ENCODE measurements at places on chromosomes 7 and 10.

GRCh38 chr10:122301055-122301810, 30.1 kb downstream of the BTBD16 start:
- DNase-seq: no peak

GRCh38 chr10:104894681-104895080, 253.6 kb downstream of the SORCS3 start:
- no peak for DNase-seq

- DNase-seq: no peak
Measured at GRCh38 chr7:140479739-140480084, 407 bp upstream of the MKRN1 start.

DNA sequence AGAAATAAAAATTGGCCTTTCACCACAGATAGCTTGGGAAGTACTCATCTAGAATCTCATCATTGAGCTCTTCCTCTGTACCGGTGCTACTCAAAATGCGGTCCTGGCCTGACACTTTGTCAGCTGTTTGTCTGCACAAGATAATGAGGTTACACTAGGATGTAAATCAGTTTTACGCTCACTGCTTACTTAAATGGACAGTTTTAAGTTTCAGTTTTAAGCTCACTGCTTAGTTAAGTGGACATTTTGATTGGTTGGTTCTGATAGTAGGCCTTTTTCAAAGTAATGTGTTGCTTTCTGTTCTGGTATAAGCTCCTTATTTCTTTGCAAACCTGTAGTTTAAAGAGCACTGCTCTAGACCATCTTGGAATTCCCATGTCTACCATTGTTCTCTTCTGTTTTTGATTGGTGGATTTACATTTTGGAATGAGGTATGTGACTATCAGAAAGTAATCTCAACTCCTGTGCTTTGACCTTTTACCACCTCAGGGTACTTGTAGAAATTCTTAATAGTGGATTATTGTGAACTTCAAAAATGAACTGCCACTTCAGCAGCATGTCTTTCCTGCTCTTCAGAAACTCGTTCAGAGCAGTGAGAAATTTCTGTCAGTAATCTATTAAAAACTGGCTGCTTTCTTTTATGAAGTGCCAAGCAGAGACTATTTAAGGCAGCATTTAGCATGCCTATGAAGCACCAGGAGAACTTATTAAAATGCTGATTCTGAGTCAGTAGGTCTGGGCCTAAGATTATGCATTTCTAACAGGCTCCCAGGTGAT, 55.0 kb downstream of the C1GALT1 start:
- no peak for DNase-seq

DNA sequence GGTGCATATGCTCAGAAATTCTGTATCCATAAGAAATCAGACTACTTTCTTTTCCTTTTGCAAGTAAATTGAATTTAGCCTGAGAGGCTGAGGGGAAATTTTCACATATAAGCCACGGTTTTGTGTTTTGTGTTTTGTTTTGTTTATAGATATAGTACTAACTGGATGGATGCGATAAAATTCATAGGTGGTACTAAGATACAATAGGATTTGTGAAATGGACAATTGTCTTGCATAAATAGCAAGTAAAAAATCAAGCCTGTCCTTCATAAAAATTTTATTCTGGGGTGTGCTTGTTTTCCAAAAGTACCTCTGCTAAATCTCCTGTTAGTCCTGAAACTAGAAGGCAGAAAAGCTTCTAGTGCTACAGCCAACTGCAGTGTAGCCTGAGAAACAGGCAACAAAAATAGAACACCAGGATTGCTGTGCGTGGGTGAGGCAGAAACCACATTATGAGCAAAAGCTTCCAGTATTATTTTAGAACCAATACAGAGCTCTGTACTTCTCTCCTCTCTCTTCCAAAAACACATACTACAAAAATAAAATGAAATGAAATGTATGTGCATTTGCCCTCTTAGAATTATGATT, 634 bp upstream of the HDAC9 start:
- DNase-seq: no peak

DNA sequence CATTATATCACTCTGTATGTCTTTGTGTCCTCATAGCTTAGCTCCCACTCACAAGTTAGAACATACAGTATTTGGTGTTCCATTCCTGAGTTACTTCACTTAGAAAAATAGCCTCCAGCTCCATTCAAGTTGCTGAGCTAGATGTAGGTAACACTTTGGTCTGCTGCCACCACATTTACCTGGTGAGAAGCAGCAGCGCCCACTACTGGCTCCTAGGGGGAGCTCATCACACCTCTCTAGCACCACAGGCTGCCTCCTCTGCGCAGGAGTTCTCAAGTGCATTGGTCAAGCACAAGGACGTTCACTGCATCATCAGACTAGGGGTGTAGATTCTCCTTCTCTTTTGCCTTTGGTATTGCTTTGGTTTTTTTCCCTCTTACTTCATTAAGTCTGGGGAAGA, 530.9 kb upstream of the AUTS2 start:
- no peak for DNase-seq

DNA sequence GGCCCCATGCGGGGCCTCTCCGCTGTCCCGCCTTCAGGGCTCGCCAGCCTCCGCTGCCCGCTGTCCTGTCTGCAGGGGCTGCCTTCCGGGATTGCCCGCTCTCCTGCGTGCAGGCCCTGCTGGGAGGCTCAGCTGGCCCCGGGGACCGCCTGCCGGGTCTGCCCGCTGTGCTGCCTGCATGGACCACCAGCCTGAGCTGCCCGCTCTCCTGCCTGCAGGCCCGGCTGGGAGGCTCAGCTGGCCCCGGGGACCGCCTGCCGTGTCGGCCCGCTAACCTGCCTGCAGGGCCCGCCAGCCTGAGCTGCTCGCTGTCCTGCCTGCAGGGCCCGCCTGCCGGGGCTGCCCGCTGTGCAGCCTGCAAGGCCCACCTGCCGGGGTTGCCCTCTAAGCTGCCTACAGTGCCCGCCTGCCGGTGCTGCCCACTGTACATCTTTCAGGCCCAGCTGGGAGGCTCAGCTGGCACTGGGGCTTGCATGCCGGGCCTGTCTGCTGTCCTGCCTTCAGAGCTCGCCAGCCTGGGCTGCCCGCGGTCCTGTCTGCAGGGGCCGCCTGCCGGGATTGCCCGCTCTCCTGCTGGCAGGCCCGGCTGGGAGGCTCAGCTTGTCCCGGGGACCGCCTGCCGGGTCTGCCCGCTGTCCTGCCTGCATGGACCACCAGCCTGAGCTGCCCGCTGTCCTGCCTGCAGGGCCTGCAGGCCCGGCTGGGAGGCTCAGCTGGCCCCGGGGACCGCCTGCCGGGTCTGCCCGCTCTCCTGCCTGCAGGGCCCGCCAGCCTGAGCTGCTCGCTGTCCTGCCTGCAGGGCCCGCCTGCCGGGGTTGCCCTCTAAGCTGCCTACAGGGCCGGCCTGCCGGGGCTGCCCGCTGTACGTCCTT, 165.1 kb downstream of the GLRX3 start:
- peak; percentile 60 for DNase-seq

- no peak for DNase-seq
Measured at GRCh38 chr10:24418532-24418931, 209.6 kb downstream of the KIAA1217 start.

DNA sequence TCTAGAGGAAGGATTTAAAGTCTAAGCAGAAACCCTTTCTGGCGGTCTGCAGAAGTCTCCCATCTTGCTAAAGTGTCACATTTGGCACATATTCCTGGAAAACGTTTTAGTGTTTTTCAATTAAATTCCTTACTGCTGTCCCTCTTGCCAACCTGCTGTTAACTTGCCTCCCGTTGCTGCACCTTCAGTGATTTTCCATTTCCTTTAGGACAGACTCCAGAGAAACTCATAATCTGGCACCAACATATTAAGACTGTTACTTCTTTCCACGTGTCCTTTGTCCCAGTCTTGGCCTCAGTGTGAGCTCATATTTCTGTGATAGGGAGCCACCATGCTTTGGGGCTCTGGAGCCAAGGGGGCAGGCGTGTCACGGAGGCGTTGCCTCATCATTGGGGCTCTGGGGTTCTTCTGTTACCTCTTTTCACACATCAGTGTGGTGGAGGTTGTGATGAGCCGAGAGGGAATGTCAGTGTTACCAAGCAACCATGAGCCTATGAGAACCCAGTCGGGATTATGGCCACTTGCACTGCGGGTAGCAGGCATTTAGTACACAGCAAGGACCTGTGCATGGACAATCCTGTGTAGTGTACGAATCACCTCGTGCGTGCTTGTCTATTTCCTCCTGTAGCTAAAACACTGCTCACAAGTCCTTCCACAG, 26.0 kb upstream of the ZNF32 start:
- no peak for DNase-seq

DNA sequence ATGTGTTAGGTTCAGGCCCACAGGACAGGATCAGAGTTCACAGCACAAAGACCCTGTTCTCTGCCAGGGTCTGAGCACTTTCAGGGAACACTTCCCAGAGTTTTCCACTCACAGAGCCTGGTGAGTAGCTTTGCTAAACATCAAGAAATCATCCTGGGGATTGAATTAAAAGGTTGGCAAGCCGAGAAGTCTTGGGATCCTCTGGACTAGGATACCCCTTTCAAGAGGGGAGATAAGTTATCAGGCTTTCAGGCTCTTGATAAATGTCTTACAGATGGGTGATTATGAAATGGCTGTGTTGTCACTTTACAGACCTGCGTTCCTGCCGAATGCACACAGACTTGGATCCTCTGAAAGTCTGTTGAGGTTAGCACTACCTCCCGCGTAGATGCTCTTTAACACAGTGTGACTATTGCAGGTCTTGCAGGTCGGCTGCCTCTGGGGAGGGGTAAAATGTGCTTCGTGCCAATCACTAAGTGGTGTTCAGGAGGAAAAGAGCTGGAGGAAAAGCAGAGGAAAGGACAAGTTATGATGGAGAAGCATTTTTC, 473.5 kb upstream of the AKR1E2 start:
- no peak for DNase-seq

DNA sequence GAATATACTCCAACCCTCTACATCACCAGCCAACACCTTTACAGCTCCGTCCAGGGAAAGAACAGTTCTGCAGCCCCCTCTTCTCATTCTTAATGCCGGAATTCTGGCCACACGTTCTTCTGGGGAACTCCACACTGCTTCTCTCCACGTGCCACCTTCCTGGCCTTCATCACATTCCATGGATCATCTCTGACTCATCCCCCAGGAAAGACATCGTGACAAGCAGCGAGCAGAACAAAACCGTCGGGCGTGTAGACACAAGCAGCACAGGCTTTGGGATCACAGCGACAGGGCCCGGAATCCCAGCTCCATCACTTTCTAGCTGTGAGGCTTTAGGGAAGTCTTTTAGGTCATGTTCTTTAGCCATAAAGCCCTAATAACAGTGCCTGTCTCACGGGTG, 590.3 kb upstream of the FOXK1 start:
- no peak for DNase-seq

DNA sequence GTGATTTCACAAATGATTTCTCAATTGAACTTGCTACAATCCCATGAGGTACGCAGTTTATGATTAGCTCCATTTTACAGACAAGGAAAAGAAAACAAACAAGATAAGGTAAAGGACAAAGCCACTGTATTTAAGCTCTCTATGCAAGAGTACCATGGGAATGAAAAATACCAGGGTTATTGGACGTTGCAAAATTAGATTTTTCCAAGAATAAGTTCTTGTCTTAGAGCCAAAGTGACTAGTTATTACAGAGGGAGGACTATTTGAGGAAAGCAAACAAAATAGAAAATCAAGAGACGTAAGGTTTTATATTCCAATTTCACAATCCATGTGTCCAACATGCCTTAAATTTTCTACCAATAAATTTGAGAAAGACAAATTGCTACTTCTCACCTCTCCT, 97.9 kb upstream of the PTN start:
- no peak for DNase-seq

GRCh38 chr10:95742485-95742884, 13.5 kb upstream of the ENTPD1 start:
- DNase-seq: no peak

- DNase-seq: no peak
Measured at GRCh38 chr10:102310361-102311024, 65.2 kb downstream of the GBF1 start.

- DNase-seq: no peak
Measured at GRCh38 chr10:106467506-106467905, 697.0 kb downstream of the SORCS1 start.

DNA sequence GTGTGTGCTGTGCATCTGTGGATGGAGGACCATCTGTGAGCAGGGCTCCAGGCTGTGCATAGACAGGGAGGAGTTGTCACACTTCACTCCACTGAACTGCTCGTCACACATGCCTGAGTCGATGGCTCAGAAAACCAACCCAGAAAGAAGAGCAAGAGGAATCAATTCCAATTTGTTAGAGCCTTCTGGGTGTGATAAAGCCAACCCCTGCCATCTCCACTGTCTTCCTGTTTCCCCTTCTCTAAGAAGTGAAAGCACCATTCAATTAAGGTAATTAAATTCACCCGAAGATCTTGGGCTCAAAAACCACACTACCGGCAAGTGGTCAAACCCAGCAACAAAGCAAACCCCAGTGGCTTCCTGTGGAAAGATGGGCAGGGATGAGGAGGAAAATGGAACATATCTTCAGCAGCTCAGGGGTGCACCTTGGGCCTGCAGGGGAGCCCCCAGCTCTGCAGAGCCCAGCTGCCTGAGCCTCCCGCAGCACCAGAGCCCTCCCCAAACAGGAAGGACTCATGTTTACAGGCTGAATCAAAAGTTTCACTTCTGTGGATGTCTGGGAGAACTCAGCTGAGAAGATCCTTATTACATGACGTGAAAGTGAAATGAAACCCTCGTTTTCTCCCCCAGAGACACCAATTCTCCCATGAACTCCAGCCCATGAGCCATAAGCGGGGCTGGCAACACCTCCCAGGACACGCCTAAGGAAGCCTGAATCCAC, 10.9 kb downstream of the C10orf71 start:
- DNase-seq: no peak

DNA sequence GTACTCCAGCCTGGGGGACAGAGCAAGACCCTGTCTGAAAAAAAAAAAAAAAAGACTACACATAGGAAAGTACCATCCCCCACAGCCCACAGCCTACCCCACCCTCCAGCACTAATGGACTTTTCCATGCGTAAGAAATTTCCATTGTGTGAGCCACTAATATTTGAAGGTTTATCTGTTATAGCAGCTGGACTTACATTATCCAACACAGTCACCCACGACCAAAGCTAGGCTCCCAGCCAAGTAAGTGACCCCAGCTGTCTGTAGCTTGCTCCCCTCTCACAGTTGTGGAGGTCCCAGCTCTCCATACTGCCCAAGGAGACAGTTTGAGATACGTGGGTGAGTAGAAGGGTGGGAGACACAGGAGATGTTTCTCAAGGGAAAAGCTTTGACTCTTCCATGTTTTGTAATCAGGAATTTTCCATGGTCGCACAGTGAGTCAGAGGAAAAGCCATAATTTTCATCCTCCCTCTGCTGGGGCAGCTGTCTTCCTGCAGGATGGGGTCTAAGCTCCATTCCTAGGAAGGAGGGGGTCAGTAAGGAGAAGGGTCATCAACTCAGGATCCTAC, 57.4 kb downstream of the CAV1 start:
- no peak for DNase-seq

- DNase-seq: no peak
Measured at GRCh38 chr7:103521937-103522336, 75.9 kb upstream of the SLC26A5 start.

- DNase-seq: no peak
Measured at GRCh38 chr7:26580711-26581110, 283.7 kb downstream of the SKAP2 start.

GRCh38 chr10:118952493-118953295, 76.8 kb upstream of the NANOS1 start:
- no peak for DNase-seq

Data from stimulated activated CD4-positive, alpha-beta T cell treated with anti-CD3 and anti-CD28 coated beads, Interleukin-4, amount 100 ng/mL, for 24 hours (primary cell).